ENCODE measurements at places on chromosomes 1 and 21.

- H3K4me3 ChIP-seq = no peak overlapping the region
- H3K4me1 ChIP-seq = no peaks in the 10 kb centered on the region
- no peaks in the 10 kb centered on the region for H3K36me3 ChIP-seq
Observed at GRCh38 chr1:208637181-208637580, 393.0 kb upstream of the PLXNA2 start.

GRCh38 chr1:176199707-176200106 is 7.4 kb downstream of the COP1 start:
- no peak overlapping the region for H3K4me3 ChIP-seq
- H3K4me1 ChIP-seq = peaks cover 46% of the 10 kb centered on the region
- DNase-seq = no peak
- H3K27me3 ChIP-seq = no peaks in the 10 kb centered on the region
- H3K36me3 ChIP-seq = no peaks in the 10 kb centered on the region
- H3K27ac ChIP-seq = no peak overlapping the region

DNA sequence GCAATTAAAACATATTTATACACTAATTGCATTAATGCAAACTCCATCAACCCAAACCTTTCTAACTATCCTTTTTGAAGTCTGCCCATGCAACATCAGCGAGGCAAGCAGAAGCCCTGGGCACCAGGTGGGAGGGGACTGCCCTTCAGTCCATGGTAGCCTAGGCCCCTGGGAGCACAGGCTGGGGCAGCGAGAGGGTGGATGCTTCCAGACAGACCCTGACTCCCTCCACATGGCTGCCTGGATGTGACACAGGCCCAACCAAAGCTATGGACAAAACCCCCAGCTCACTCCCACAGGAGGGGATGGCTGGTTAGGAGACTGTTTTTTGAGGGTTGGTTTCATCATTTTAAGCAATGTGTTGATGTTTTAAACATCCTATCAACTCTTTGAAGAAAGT is 17.8 kb upstream of the LRRC47 start:
- no peak for DNase-seq
- H3K27me3 ChIP-seq = no peaks in the 10 kb centered on the region
- no peak overlapping the region for H3K4me3 ChIP-seq
- no peak overlapping the region for H3K27ac ChIP-seq

- H3K27ac ChIP-seq = no peak overlapping the region
- no peak for DNase-seq
- no peaks in the 10 kb centered on the region for H3K36me3 ChIP-seq
- no peaks in the 10 kb centered on the region for H3K4me1 ChIP-seq
Observed at GRCh38 chr1:30287976-30288375, 435.4 kb downstream of the MATN1 start.

DNA sequence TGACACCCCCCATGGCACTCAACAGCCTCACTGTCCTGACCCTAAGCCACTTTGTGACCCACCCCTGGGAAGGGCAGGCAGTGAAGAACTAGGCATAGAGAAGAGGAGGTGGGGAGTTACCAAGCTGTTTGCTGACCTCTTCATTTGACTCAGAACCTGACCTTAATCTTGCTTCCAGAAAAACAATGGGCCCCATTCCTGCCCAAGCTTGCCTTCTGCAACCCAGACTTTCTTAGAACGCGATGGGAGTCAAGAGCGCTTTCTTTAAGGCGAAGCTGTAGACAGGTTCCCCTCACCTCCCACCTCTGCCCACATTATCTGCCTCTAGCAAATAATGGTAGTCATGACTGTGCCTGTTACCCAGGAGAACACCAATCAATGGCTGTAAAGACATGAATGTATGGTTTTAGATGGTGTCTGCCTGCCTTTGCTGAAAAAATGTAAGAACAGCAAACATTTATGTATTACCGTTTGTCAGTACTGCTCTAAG is 8.2 kb upstream of the CBR3 start:
- no peaks in the 10 kb centered on the region for H3K4me1 ChIP-seq
- H3K27ac ChIP-seq = no peak overlapping the region
- no peaks in the 10 kb centered on the region for H3K36me3 ChIP-seq
- no peak for DNase-seq
- no peaks in the 10 kb centered on the region for H3K27me3 ChIP-seq
- H3K4me3 ChIP-seq = no peak overlapping the region

GRCh38 chr1:25255706-25256577 is 8.7 kb upstream of the RSRP1 start:
- DNase-seq = no peak
- no peaks in the 10 kb centered on the region for H3K4me1 ChIP-seq
- no peaks in the 10 kb centered on the region for H3K36me3 ChIP-seq
- H3K27me3 ChIP-seq = no peaks in the 10 kb centered on the region
- H3K27ac ChIP-seq = no peak overlapping the region

- no peaks in the 10 kb centered on the region for H3K36me3 ChIP-seq
- no peak overlapping the region for H3K4me3 ChIP-seq
- H3K4me1 ChIP-seq = no peaks in the 10 kb centered on the region
Observed at GRCh38 chr1:216616425-216616824, 106.8 kb downstream of the ESRRG start.

- no peaks in the 10 kb centered on the region for H3K27me3 ChIP-seq
- peak overlapping the region; percentile 96 for H3K4me3 ChIP-seq
- H3K27ac ChIP-seq = peak overlapping the region; percentile 99
- no peak for DNase-seq
- peaks cover 7% of the 10 kb centered on the region for H3K4me1 ChIP-seq
Observed at GRCh38 chr1:246726255-246726679, 2.1 kb downstream of the SCCPDH start.

- no peaks in the 10 kb centered on the region for H3K27me3 ChIP-seq
- no peak overlapping the region for H3K27ac ChIP-seq
- no peak overlapping the region for H3K4me3 ChIP-seq
- DNase-seq = no peak
- no peaks in the 10 kb centered on the region for H3K36me3 ChIP-seq
Observed at GRCh38 chr1:77024500-77024899, 157.2 kb downstream of the ST6GALNAC5 start.

GRCh38 chr1:234603221-234604204 is 6.5 kb downstream of the IRF2BP2 start:
- H3K4me1 ChIP-seq = peaks cover 19% of the 10 kb centered on the region
- no peaks in the 10 kb centered on the region for H3K27me3 ChIP-seq
- no peak for DNase-seq
- peak overlapping the region; percentile 100 for H3K27ac ChIP-seq

DNA sequence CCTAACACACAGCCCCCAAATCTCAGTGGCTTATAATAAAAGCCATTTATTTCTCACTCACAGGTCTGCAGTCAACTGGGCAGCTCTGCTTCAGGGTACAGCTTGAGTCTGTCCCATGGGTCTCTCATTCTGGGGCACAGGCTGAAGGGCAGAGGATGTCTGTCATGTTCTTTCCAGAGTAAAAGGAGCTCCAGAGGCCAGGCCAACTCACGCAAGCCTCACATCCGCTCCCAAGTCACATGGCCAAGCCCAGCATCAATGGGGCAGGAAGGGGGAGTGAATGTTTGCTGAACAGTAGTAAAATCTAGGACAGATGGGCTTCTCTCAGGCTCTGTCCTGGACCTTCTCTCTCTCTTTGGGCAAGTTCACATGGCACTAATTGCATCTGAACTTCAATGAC is 7.1 kb upstream of the SSBP3 start:
- H3K27ac ChIP-seq = peak overlapping the region; percentile 38
- no peak overlapping the region for H3K4me3 ChIP-seq
- H3K36me3 ChIP-seq = no peaks in the 10 kb centered on the region
- peaks cover 19% of the 10 kb centered on the region for H3K4me1 ChIP-seq
- no peaks in the 10 kb centered on the region for H3K27me3 ChIP-seq
- no peak for DNase-seq

DNA sequence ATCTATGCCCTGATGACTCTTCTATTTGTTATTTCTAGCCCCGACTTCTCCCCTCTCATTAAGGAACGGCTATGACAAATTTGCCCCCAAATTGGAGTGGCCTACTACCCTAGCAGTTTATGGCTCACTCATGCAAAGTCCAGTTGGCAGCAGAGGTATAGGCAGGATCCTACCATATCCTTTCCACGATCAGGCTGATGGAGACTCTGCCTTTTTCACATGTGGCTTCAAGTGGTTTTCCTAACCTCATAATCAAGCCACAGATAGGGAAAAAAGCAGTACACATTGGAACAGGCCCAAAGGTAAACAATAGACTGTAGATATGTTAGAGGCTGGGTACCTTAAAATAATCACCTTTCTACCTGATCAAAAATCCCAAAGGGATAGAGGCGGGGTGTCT is 292.5 kb downstream of the NCAM2 start:
- no peak overlapping the region for H3K4me3 ChIP-seq
- H3K27ac ChIP-seq = no peak overlapping the region
- H3K4me1 ChIP-seq = no peaks in the 10 kb centered on the region
- no peaks in the 10 kb centered on the region for H3K36me3 ChIP-seq
- no peak for DNase-seq

DNA sequence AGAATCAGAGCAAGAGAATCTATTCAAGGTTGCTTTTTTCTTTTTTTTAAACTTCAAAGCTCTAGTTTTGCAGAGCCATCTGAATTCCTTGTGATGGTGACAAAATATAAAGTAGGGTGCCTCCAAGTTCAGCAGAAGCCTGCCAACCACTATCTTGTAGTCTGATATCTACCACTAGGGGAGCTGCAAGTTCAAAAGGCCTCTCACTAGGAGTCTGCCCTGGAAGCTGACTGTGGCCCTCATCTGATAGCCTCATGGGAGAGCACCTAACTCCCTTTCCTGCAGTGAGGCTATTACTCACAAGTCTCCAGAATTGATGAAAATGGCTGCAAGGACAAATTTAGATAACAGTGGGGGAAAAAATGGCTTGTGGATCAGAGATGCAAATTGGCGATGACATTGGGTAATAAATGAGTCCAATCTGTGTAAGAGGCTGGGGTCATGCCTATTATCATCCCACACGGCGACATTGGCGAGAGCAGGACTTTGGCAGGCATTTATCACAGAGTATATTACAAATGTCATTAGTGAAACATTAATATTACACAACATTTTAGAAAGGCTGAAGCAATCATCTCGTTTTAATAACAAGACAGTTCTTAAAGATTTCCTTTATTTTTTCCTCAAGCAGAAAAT is 10.7 kb upstream of the ZP4 start:
- H3K36me3 ChIP-seq = no peaks in the 10 kb centered on the region
- H3K4me1 ChIP-seq = no peaks in the 10 kb centered on the region
- H3K27me3 ChIP-seq = no peaks in the 10 kb centered on the region
- no peak overlapping the region for H3K27ac ChIP-seq
- no peak overlapping the region for H3K4me3 ChIP-seq

GRCh38 chr1:33898406-33898805 is 34.5 kb downstream of the HMGB4 start:
- H3K36me3 ChIP-seq = no peaks in the 10 kb centered on the region
- H3K4me3 ChIP-seq = no peak overlapping the region
- no peak for DNase-seq
- peaks cover 20% of the 10 kb centered on the region for H3K4me1 ChIP-seq

GRCh38 chr1:166960858-166961474 is 14.4 kb downstream of the ILDR2 start:
- DNase-seq = no peak
- no peaks in the 10 kb centered on the region for H3K36me3 ChIP-seq
- no peak overlapping the region for H3K27ac ChIP-seq
- no peaks in the 10 kb centered on the region for H3K27me3 ChIP-seq
- H3K4me3 ChIP-seq = no peak overlapping the region

- H3K4me1 ChIP-seq = peaks cover 8% of the 10 kb centered on the region
- DNase-seq = no peak
- no peak overlapping the region for H3K27ac ChIP-seq
- no peak overlapping the region for H3K4me3 ChIP-seq
Observed at GRCh38 chr1:42420911-42421585, 34.8 kb downstream of the ZMYND12 start.

DNA sequence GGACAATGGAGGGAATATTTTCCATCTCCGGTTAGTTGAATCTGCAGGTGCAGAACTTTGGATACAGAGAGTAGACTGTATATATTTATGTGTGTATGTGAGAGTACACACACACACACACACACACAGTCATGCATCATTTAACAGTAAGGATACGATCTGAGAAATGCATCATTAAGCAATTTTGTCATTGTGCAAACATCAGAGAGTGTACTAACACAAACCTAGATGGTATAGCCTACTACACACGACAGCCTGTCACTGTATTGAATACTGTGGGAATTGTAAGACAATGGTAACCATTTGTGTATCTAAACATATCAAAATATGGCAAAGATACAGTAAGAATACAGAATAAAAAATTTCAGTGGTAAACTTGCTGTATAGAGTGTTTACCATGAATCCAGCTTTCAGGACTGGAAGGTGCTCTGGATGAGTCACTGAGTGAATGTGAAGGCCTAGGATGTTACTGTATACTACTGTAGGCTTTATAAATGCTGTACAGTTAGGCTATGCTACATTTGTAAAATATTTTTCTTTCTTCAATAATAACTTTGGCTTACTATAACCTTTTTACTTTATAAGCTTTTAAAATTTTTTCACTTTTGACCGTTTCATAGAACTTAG is 138.5 kb downstream of the ZZZ3 start:
- no peaks in the 10 kb centered on the region for H3K27me3 ChIP-seq
- DNase-seq = no peak
- no peaks in the 10 kb centered on the region for H3K36me3 ChIP-seq
- no peak overlapping the region for H3K27ac ChIP-seq

GRCh38 chr1:43904660-43905551 is 28.7 kb upstream of the ARTN start:
- no peak overlapping the region for H3K4me3 ChIP-seq
- peaks cover 50% of the 10 kb centered on the region for H3K36me3 ChIP-seq
- no peaks in the 10 kb centered on the region for H3K27me3 ChIP-seq
- H3K4me1 ChIP-seq = no peaks in the 10 kb centered on the region
- no peak for DNase-seq
- H3K27ac ChIP-seq = no peak overlapping the region

DNA sequence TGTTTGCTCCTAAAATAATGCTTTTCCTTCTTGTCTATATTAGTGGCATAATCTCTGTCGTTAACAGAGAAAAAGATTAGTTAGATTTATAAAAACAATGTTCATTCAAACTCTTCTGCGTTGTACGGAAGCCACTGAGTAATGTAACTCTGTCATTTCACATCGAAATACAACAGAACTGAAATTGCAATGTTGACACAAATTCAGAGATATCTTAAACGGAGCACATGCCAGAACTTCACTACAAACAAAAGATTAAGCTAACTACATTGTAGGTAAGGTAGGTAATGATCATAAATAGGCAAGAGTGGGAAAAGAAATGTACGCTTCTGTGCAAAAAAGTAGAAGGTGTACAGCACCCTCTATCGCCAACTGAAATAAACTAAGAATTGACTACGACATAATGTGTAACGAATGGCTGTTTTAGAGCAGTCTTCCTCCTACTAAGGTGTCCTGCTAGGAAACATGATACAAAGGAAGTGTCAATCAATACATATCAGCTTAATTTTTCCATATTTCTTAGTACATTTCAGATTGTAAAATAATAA is 56.6 kb downstream of the PCNX2 start:
- H3K27me3 ChIP-seq = no peaks in the 10 kb centered on the region
- H3K4me1 ChIP-seq = no peaks in the 10 kb centered on the region
- H3K36me3 ChIP-seq = no peaks in the 10 kb centered on the region
- no peak for DNase-seq
- no peak overlapping the region for H3K27ac ChIP-seq

GRCh38 chr1:86455073-86455472 is 13.7 kb upstream of the CLCA1 start:
- H3K27ac ChIP-seq = no peak overlapping the region
- no peak overlapping the region for H3K4me3 ChIP-seq
- DNase-seq = no peak
- no peaks in the 10 kb centered on the region for H3K27me3 ChIP-seq
- no peaks in the 10 kb centered on the region for H3K36me3 ChIP-seq
- no peaks in the 10 kb centered on the region for H3K4me1 ChIP-seq

Data from tibial nerve (tissue), 4 donors.